ENCODE measurements at places on chromosomes 1 and 21.

DNA sequence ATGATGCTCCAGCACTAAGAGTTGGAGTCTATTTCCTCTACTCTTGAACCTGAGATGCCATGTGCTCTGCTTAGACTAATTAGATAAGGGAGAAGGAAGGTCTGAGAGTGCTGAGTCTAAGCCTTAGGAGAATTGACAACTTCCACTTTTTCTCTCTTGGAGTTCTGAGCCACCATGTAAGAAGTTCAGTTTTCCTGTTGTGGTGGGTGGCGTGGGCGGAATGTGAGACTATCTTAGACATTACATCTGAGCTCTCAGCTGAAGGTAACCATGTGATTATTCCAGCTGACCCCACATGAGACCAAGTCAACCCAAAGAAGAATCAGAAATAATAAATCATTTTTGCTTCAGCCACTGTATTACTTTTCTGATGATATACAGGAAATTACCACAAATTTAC is 404.5 kb upstream of the LRRC7 start:
- DNase-seq, result no peak

DNA sequence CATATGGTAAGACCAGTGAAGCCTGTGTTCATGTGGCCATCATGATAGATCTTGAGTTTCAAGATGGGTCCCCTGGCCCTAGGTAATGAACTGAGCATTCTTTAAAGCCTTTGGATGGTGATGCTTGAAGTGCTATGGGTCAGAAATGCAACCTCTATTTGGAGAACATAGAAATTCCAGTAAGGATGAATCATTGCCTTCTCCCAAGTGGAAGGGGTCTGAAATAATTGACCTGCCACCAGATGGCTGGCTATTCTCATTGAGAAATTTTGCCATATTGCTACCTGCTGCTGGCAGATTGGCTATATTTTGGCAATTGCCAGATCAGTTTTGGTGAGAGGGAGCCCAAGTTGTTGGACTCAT is 739 bp upstream of the IFI6 start:
- no peak for DNase-seq

DNA sequence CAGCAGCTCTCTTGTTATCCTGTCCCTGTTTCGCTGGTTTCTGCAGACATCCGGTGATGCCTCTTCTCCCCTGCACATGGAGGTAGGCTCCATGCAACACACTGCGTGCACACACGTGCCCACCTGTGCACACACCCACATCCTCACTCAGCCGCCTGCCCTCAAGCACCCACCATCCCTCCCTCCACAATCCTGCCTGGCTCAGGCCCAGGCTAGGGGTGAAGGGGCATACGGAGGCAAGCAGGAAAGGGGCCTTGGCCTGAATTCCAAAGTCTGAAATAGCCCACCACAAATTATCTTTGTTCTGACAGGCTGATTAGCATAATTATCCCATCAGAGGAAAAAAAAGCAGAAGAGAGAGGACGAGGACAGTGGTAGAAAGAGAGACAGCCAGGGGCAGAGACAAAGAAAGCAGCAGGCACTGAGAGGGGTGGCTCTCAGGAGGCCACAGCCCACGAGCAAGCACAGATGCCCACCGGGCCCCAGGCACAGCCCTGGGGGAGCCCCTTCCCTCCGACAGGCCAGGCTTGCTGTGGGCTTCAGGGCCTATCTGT is 73.2 kb downstream of the GRIK3 start:
- DNase-seq, result no peak

DNA sequence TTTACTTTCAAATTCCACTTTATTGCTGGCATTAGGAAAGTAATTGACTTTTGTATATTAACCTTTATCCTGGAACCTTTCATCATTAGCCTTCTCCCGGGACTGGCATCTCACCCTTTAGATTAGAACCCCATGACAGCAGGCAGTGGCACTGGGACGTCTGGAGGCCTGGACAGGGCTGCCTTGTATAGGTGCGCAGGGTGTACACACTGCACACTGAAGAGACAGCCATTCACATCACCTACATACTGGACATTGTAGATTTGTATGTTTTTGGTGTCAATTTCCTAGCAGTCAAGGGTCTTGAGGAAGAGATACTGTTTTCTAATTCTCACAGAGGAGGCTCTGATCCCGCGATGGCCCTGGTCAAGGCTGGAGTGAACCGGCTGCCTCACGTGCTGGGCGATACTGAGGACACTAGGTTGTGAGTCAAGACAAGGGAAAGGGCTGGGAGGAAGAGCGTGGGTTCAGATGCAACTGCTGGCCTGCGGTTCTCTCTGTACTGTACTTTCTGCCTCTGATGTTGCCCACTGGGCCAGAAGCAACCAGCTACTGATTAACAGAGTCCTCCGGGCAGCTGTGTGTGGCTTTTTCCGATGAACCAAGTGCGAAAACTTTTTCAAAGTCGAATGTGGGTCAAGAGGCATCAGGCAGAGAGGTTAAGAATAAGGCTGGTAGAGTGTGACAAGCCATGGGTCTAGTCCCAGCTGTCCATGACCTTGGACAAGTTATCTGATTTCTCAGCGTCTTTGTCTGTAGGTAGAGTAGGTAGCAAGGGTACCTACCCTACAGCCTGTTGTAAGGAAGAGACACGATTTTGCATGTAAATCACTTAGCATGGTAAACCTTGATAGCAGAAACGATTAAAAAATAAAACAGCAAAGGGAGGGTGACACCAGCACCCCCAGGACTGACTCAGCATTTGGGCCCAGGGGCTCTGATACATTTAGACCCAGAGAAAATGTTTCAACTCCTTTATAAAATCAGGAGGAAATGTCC is 38.2 kb upstream of the SLC25A33 start:
- DNase-seq, result no peak

All from D341Med (cell line).